ENCODE measurements at places on chromosomes 12 and 14.

- no peak for DNase-seq
Measured at GRCh38 chr12:28026701-28027100, 54.2 kb upstream of the PTHLH start.

GRCh38 chr12:99170461-99170860 lies 477.1 kb upstream of the GARIN6 start:
- no peak for DNase-seq

DNA sequence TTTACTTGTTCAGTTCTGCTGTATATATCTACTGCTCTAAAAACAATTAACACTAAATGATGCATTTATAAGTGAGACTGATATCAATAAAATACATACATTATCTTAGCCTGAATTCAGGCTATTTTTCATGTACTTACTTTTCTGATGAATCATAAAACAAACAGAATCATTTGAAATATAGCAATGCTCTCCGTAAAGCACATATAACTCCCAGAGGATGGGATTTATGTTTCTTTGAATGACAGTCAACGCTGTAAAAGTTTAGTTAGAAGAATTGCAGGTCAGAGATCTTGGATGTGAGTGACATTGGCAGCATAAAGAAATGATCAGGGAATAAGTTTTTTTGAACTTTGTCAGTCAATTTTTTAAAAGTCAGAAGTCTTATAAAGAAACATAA lies 740.2 kb upstream of the NOVA1 start:
- DNase-seq: no peak

DNA sequence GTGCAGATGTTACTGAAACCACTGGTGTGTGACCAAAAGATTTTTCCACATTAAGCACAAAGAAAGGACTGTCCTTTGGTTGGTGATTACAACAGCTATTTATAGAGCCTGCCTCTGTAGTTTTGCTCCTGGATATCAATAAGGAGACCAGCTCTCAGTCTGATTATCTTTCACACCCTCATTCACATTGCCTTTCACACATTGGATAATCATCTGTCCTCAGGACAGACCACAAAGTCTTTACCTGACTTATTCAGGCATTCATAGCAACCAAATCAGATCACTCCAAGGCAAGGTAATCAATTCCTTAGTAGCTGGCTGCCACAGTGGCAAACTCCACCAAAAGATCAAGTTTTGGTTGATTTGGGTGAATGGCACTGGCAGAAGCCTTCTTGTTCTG lies 59.6 kb upstream of the CPSF6 start:
- no peak for DNase-seq

- no peak for DNase-seq
Measured at GRCh38 chr12:62692884-62693283, 226.3 kb downstream of the MON2 start.

DNA sequence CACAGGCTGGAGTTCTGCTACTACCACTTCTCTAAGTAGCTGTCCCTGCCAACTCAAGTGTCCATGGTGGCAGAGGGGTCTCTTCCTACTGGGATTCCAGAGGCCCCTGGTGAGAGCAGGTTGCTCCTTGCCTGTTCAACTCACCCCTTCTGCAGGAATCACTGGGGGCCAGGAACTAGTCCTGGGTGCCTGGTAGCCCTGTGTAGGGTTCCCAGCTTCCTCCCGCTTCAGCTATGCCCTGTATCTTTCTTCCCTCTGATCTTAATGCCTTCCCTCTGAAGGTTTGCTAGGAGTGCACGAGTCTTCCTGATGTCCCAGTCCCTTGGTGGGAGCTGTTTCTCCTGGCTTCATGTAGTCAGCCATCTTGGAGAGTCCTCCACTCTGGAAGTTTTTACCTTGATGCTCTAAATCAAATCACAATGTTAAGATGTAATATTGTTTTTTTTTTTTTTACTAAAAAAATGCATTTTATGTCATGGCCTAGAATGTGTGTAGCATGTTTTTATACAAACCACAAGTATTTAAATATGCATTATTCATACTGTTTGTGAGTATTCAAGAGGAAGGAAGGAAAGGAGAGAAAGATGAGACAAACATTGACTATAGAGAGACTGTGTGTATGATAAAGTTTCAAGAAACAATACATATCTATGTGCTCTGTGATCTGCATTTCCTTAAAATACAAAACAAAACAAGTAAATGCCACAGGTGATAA lies 54.7 kb downstream of the FRS2 start:
- no peak for DNase-seq

DNA sequence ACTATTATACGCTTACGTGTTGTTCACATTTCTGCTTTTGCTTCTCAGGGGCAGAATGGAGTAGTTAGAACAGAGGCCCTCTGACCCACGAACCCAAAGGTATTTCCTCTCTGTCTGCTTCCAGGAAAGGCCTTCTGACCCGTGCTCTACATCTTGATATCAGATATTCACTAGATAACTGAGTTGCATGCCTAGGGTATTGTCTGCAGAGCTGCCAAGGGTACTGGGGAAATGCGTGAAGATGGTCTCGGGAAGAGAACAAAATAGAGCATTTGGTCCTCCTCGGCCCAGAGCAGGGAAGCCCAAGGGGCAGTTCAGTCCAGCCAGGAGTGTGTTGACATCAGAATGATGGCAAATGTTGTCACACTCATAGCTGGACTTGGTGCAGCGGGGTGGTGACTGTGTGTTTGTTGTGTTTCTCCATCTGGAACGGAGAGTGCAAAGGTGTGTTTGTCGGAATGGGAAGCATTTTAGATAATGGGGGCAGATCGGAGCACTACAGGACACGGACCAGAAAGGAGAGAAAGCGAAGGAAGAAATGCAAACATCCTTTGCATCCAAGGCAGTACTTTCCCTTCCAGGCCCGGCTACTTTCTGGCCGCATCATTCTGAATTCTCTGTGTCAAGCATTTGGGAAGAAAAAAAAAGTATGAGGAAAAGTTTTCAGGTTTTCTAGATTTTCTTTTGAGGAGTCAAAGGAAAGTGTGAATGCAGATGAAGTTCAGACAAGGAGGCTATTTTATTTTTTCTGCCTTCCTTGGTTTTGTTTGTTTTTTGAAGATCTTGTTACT lies 8.1 kb downstream of the GLT1D1 start:
- peak; percentile 34 for DNase-seq

DNA sequence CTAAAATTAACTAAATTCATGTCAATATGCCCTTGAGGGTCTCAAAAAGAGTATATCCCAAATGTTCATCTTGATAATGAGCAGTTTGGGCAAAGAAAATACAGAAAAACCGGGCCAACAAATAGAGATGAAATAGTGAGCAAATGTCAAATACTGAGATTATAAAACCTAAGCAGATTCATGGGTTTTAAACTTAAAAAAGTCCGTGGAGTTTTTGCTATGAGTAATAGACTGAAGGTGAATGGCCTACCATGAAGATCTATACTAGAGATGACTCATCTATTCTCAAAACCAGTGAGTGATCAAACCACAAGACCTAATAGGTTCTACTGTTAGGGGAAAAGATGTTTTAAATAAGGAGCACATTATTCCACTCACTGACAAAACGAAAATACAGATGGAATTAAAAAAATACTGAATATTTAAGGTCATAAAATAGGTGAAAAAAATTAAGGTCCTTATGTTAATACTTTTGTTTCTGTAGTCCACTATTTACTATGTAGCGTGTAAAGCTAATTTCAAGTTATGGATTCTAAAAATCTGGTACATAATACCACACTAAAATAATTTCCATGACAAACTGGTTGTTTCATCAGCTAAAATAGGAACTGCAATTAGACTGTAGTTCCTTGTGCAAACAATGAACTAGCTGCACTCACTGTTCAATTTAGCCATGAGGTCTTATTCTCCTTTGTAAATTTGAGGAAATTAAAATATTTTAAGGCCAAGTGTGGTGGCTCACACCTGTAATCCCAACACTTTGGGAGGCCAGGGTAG lies 5.0 kb downstream of the HNRNPC start:
- no peak for DNase-seq

DNA sequence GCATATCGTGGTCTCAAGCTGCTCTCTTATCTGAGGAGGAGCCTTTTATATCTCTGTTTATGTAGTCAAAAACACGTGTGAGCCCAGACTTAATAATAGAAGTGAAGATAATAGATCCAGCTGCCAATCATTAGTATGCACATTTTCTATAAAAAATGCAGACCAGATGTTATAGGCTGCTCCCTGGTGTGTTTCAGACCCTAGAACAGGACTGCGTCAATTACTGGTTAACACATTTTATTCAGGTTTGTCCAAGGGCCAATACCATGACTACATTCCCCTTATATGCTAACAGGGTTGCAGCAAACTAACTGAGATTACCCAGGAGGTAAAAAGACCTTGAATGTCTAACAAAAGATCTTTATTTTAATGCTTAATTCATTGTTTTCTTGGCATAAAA lies 98.5 kb upstream of the NEDD1 start:
- DNase-seq: no peak

- no peak for DNase-seq
Measured at GRCh38 chr12:65854629-65855028, 30.3 kb downstream of the HMGA2 start.

DNA sequence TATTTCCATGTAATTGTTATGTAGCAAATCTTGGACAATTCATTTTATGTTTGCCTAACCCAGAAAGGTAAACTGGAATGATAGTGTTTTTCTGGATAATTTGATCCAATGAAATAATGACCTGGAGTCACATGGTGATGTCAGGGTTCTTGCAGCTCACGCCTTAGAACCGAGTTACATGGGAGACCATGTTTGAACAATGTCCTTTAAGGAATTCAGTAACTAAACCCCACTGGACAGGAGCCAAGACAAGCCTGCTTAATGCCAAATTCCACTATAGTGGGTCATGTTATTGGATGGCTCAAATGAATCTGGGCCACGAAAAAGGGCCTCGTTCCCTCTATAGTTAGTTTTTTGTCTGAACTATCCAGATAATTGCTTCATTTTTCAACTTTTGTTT lies 255.8 kb upstream of the HMGA2 start:
- no peak for DNase-seq

DNA sequence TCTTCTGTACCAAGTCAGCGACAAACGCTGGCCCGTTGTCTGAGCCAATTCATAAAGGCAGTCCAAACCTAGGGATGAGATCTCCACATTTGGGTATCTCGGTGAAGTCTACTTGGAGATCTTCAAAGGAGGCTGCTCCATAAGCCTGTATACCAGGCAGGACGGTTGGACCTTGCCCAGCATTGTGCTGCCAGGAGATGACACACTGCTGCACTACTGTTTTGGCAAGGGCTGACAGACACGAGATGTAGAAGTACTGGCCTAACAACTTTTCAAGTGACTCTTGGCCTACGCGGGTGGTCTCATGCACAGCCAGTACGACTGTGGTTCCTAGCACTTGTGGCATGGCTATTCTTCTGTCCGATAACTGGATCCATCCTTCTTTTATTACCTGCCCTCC lies 135.3 kb downstream of the SLC38A6 start:
- DNase-seq: no peak

DNA sequence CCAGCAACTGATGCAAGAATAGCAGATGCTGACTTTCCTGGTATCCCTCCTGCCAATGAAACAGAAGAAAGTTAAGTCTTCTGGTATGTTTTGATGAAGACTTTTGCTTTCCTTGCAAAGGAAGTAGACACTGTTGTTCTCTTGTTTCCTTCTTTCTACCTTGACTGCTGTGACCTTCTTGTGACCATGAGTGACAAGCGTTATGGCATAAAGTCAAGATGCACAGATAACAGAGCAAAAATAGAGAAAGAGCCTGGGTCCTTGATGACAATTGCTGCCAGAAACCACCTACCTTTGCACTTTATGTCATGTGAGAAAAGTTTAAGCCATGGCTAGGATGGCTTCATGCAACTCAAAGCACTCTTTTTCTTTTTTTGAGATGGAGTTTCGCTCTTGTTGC lies 49.2 kb upstream of the LTA4H start:
- no peak for DNase-seq

GRCh38 chr12:48183091-48183875 lies at the start of gene CCDC184:
TSS of gene CCDC184 (plus strand) at chr12:48183644. CDS start at chr12:48184123, 479 bp downstream.
- peak; percentile 87 for DNase-seq

GRCh38 chr12:120922279-120922678 lies 18.1 kb upstream of the SPPL3 start:
- DNase-seq: no peak

DNA sequence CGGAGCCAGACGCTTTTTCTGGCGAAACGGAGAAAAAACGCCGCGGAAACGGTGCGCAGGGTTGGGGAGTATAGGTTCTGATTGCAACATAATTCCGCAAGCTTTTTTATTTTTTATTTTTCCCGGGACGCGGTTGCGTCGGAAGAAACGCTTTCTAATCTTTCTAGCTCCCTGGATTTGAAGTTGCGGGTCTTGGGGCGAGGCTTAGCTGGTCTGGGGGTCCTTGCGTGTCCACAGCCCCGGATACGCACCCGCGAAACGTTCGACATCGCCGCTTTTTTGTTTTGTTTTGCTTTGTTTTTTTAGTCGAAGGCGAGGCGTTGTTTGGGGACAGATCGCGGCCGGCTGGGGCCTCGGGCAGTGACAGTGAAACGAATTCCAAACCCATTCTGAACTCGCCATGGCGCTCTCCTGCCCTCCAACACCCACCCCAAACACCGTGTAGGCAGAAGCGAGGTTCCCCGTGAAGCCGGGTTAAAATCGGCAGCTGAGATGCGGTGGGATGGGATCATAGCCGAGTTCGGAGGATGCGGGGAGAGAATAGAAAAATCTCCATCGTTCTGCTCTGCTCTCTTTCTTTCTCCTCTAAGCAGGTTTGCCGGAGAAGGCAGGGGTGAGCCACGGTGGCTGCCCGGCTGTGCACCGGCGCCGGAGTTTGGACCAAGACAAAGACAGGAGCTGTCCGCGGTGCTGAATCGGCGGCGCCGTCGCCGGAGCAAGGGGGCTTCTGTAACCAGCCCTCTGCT lies 8.1 kb upstream of the LHX5 start:
- peak; percentile 88 for DNase-seq

GRCh38 chr14:23377573-23378563 lies 1.0 kb downstream of the CMTM5 start:
- no peak for DNase-seq

DNA sequence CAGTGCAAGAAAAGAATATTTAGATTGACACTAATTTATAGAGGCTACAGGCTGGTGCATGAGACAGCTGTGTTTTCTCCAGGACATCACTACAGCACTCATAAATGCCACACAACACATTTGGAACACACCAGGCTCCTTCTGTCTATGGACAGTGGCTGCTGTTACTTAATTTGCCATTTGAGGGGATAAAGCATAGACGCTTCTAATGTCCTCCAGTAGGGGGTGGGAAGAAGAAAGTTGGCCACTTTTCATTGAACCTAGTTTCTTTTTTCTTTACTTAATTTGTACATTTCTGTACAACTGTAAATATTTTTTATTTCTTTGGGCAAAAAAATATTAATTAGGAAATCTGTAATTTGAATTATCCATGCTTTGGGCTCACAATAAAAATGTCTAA lies 12.4 kb upstream of the RTN1 start:
- DNase-seq: no peak
